MG63 (cell line): ENCODE measurements at places on chromosomes 7 and 10. TPM values are rescaled to one million over a fixed set of nuclear protein-coding genes. Genes with fewer than 3 reads are reported as not detected.
A peak's percentile ranks its signal among the peaks of the same experiment; 100 is the strongest.

The FAM25G gene
- not detected in 2 replicates for total RNA-seq

The TAS2R41 gene
- not detected in 2 replicates for total RNA-seq

- no peak for DNase-seq
These were observed 1133.4 kb downstream of the XPNPEP1 start for GRCh38 chr10:108789919-108790318.

DNA sequence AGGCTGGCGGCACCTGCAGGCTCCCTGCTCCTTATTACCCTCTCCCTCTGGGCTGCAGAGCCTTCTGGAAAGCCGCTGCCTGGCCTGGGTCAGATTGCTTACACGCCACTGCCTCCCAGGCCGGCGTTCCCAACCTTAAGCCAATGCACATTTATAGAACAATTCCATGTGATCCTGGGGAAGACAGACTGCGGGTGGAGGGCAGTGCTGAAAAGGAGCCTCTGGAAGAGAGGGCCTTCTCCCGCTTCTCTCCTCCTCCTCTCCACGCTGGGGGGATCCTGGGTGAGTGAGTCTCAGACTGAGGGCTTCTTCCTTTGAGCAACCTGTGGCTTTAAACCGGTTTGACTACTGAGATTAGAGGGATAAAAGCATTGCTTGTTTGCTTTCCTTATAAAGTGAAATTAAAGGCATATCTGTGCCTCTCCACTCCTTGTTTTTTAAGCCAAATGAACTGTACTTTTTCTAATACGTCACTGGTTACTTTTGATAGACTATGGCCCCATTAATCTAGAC lies 5.5 kb downstream of the TACC2 start:
- DNase-seq: no peak

DNA sequence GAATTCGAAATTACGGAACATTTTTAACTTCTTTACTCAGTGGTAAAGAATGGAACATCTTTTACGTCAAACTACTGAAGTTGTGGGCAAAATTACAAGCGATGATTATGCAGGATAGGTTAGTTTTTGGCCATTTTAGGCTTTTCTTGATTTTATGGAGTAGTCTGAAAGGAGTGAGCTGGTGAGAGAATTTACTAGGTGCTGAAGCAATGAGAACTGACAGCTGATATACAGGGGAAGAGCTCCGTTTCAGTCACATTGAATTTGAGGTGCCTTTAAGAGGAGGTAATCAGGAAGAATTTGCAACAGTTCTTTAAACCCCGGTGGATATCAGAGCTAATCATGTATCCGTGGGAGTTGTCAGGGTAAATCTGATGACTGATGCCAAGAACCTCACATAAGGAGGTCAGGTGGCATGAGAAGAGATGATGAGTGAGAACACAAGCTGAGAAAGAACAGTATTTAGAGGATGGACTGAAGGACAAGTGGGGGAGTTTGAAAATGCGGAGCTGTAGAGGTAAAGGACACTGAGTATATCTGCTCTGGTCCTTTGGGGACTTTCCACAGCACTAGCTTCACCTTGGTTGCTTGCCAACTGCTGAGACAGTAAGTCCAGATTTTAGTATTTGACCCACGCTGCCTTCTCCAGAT lies 104.3 kb downstream of the AHR start:
- no peak for DNase-seq

GRCh38 chr7:91180746-91181145 lies 83.5 kb upstream of the FZD1 start:
- DNase-seq: no peak

- no peak for DNase-seq
These were observed 8.1 kb downstream of the HHEX start for GRCh38 chr10:92697663-92698511.

DNA sequence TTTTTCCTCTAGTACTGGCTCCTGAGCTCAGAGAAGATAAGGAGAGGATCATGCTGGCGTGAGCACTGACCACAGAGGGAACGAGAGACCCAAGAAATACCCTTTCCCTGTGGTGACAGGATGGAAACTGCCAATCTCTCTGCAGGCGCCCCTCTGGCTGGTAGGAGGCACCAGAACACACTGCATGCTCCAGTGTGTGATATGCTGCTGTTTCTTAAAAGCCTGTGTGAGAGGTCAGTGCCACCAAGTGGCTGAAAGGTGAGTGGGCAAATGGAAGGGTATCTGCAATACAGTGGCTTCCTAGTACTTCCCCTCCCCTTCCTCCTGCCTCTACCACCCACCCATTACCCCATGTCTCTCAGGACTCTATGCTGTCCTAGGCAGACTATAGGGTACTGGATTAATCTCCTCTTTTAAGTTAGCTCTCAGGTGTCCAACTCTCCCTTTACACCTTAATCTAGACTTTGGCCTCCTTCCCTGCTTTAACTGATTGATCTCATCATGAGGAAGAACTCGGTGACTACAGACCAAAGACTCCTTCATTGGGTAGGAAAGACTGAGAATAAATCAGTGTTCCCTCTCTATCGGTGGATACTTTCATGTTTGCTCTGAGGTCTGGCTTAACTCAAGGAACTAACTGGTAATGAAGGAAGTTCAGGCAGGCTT lies 283.6 kb downstream of the ADRA2A start:
- peak; percentile 43 for DNase-seq

- no peak for DNase-seq
These were observed 1.3 kb downstream of the FRAT2 start for GRCh38 chr10:97333351-97333600.

DNA sequence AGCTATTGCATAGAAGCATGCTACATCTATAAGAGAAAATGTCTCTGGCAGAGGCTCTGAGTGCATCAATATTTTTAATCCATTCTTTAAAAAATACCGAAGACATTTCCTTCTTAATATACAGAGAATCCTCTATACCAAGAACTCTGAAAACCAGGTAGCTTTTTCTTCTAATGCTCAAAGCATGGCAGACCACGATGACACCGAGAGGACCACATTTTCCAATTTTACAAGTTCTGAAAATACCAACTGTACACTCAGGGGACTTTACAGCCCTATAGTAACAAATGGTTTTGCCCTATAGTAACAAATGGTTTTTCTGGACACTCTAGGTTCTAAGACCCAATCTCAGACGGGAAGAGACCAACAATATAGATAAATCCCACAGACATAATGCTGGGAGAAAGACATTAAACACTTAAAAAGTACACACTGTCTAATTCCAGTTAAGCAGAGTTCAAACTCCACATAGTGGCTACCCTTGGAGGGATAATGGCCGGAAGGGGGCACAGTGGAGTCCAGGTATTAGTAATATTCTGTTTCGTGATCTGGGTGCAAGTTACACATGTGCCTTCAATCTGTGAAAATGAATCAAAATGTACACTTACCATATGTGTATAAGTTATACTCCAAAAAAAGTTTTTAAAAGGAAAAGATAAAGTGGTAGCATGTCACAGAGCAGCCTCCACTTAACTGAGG lies 26.2 kb downstream of the CCDC6 start:
- DNase-seq: no peak

DNA sequence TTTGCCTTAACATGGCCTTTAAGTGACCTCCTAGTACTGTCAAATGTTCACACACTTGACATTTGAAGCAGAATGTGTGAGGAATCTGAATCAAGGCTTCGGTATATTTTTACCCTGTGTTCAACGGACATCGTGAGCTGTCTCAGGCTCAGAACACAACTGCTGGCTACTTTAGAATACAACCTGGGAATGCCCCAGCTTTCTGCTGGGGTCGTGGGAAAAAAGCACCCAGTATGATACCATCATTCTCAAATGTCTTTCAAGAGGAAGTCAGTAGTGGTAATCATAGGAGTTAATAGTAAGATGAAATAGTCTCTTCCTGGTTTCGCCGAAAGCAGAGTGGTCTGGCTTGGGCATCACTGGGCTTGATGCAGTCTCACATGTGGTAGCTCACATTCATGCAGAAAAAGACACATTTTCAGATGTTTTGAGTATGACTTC lies 67.2 kb downstream of the CREB5 start:
- no peak for DNase-seq

DNA sequence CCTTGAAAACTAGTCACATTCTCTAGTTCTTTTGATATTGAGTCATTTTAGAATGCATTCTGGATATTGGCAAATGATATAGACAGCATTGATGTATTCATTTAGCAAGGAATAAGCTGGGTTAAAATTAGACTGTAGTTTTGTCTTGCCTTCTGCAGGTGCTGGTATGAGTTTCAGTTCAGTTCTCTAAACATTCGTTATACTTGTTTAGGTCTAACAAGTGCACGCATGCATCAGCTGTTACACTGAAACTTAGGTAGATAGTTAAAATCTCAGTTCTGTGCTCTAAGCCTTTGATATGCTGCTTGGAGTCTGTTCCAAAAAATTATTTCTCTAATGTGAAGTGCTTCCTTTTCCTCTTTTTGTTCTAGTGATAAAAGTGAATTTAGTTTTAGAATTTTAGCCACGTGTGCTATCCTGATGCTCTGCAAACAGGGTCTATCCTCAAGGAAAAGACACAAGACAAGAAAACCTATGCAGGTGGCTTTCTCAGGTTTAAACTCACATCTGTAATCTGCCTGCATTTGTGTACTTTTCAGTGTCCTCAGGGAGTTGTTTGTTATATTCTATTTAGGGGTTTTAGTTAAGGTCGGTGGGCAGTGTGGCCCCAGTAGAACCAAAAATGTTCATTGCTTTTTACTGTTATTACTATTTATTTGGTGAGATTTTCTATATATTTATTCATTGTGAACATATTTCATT lies 409.0 kb downstream of the CDC14C start:
- no peak for DNase-seq

- DNase-seq: peak; percentile 21
These were observed 634 bp upstream of the HDAC9 start for GRCh38 chr7:18494821-18495408.
